ENCODE measurements at places on chromosomes 6 and 20.
A peak's percentile ranks its signal among the peaks of the same experiment; 100 is the strongest.

GRCh38 chr6:56019973-56020372 lies 144.6 kb upstream of the BMP5 start:
- DNase-seq, result no peak
- no peaks in the 10 kb centered on the region for H3K36me3 ChIP-seq
- no peaks in the 10 kb centered on the region for H3K4me1 ChIP-seq
- no peak overlapping the region for H3K4me3 ChIP-seq
- no peak overlapping the region for H3K27ac ChIP-seq
- no peaks in the 10 kb centered on the region for H3K27me3 ChIP-seq

- no peaks in the 10 kb centered on the region for H3K27me3 ChIP-seq
- DNase-seq, result no peak
- H3K27ac ChIP-seq, result no peak overlapping the region
- H3K36me3 ChIP-seq, result no peaks in the 10 kb centered on the region
- no peaks in the 10 kb centered on the region for H3K4me1 ChIP-seq
- H3K4me3 ChIP-seq, result no peak overlapping the region
Measured at GRCh38 chr6:23302514-23302913, 733.1 kb downstream of the HDGFL1 start.

DNA sequence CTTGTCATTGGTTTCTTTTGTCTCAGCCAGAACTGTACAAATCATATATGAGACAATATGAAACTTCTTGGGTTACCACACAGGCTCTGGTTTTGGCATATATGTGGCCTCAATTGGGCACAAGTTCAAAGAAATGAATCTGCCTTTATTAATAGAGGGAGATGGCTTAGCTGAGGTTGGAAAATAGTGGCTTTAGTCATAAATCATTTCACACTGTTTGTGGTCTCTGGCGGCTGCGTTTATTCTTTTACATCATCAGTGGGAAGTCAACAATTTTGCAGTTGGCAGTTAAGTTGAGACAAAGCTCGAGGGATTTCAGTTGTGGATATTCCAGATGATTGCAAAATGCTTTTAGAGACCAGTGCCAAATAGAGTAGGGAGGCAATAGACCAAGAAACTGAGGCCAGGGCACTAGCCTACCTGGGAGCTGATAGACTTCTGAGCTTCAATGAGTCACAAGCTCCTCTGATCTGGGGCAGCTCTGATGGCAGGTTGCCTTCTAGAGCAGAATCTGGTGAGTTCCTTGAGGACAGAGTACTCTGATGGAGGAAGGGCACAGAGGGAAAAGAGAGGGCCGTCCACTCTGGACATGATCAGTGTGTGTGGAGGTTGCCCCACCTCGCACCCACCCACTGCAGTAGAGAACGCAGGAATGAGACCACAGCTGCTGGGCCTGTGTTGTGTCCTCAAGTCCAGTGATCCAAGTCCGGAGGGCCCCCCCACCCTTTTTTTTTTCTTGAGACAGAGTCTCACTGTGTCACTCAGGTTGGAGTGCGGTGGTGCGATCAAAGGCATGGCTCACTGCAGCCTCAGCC lies 73.5 kb downstream of the ARMC2 start:
- H3K27ac ChIP-seq, result peak overlapping the region; percentile 72
- H3K4me3 ChIP-seq, result no peak overlapping the region
- H3K36me3 ChIP-seq, result no peaks in the 10 kb centered on the region
- DNase-seq, result peak; percentile 33
- peaks cover 18% of the 10 kb centered on the region for H3K4me1 ChIP-seq

- peak; percentile 35 for DNase-seq
- H3K4me3 ChIP-seq, result no peak overlapping the region
- no peaks in the 10 kb centered on the region for H3K36me3 ChIP-seq
- peaks cover 7% of the 10 kb centered on the region for H3K27me3 ChIP-seq
- no peaks in the 10 kb centered on the region for H3K4me1 ChIP-seq
- no peak overlapping the region for H3K27ac ChIP-seq
Measured at GRCh38 chr6:169984181-169985120, 233.0 kb downstream of the ERMARD start.

DNA sequence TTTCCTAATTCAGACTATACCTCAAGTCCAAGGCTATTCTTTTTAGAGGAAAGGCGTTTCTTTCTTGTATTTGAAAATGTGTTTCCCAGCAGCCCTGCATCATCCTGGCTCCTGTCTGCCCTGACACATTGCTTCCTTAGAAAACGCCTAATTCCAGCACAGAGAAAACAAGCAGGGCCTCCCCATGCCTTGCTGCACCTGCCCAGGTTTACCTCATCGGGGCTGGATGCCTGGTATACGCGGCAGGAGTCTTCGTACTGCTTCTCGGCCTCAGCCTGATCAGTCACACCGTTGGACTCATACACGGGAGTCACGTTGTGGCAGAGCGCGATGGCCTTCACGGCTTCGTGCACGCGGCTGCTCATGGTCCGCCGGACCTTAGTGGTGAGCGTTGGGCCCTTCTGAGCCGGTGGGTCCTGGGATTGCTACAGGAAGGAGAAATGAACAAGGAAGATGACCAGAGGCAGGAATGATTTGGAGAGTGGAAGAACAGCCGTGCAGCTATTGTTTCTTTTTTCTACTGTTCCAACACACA lies 111.4 kb downstream of the ATP9A start:
- peaks cover 4% of the 10 kb centered on the region for H3K4me1 ChIP-seq
- H3K36me3 ChIP-seq, result peaks cover 12% of the 10 kb centered on the region
- no peaks in the 10 kb centered on the region for H3K27me3 ChIP-seq

DNA sequence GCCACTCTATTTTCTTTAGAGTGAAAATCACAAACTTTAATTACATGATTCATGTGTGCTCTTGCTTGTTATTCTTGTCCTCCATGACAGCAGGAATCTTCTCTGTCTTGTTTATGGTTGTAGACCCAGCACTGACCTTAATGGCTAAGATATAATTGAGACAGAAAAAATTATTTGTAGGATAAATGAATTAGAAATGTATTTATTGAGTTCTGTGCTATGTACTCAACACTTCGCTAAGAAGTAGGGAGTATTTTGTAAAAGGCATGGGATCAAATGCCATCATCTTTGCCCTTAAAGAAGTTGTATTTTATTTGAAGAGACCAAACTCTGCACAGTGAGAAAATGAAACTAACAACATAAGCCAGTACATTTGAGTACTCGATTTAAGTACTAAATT lies 71.2 kb downstream of the CBLN4 start:
- no peaks in the 10 kb centered on the region for H3K4me1 ChIP-seq
- no peaks in the 10 kb centered on the region for H3K36me3 ChIP-seq
- no peak for DNase-seq
- no peak overlapping the region for H3K4me3 ChIP-seq
- H3K27me3 ChIP-seq, result no peaks in the 10 kb centered on the region

DNA sequence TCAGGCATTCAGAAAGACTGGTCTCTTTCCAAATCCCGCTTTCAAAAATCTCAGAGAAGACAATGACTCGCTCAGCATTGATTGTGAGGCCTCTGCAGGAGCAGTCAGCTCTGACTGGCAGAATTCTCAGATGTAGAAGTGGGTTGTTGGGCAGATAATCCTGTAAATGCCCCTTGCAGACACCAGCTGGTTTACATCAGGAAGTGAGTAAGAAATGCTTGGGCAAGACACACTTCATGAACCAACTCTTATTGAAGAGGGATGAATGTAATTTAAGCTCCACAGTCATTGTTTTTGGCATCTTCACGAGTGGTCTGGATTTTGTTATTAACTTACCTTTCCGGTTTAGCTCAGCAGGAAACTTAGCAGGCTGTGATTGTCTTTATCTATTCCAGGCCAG lies 166.6 kb downstream of the PLCB4 start:
- no peak overlapping the region for H3K4me3 ChIP-seq
- H3K36me3 ChIP-seq, result no peaks in the 10 kb centered on the region

GRCh38 chr6:27141529-27142015 lies 105.9 kb upstream of the PRSS16 start:
- H3K36me3 ChIP-seq, result no peaks in the 10 kb centered on the region
- H3K4me3 ChIP-seq, result no peak overlapping the region
- no peaks in the 10 kb centered on the region for H3K4me1 ChIP-seq
- H3K27me3 ChIP-seq, result peaks cover 17% of the 10 kb centered on the region
- DNase-seq, result no peak

GRCh38 chr6:53654745-53655240 lies 10.8 kb downstream of the KLHL31 start:
- H3K4me3 ChIP-seq, result no peak overlapping the region
- DNase-seq, result no peak
- no peaks in the 10 kb centered on the region for H3K36me3 ChIP-seq
- peaks cover 78% of the 10 kb centered on the region for H3K4me1 ChIP-seq
- peak overlapping the region; percentile 79 for H3K27ac ChIP-seq

- no peak for DNase-seq
- no peaks in the 10 kb centered on the region for H3K4me1 ChIP-seq
- no peaks in the 10 kb centered on the region for H3K36me3 ChIP-seq
- no peak overlapping the region for H3K27ac ChIP-seq
Measured at GRCh38 chr20:58099291-58099935, 129.0 kb downstream of the ANKRD60 start.

- H3K27ac ChIP-seq, result no peak overlapping the region
- no peak overlapping the region for H3K4me3 ChIP-seq
- peaks cover 10% of the 10 kb centered on the region for H3K4me1 ChIP-seq
- no peaks in the 10 kb centered on the region for H3K36me3 ChIP-seq
- H3K27me3 ChIP-seq, result no peaks in the 10 kb centered on the region
- DNase-seq, result no peak
Measured at GRCh38 chr6:161394437-161394836, 120.6 kb upstream of the AGPAT4 start.

- no peaks in the 10 kb centered on the region for H3K36me3 ChIP-seq
- H3K27me3 ChIP-seq, result no peaks in the 10 kb centered on the region
- H3K4me3 ChIP-seq, result no peak overlapping the region
- DNase-seq, result no peak
- no peak overlapping the region for H3K27ac ChIP-seq
- H3K4me1 ChIP-seq, result no peaks in the 10 kb centered on the region
Measured at GRCh38 chr6:39169448-39170344, 54.7 kb upstream of the SAYSD1 start.

DNA sequence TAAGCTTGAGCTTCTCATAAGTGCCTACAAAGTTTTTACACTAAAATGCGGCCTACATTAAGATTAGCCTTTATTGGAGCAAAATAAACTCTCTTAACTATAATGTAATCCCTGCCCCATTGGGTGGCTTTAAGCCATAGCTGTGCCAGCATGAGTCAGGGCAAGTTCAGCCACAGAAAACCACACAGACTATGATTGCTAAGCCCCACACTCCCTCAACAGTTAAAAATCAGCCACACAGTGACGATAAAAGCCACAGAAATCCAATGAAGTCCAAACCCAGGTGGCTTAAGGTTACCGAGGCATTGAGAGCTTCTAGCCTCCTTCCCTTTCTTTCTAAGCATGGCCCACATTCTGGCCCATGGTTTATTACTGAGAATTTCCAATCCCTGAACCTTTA lies 61.6 kb downstream of the GRM1 start:
- H3K4me1 ChIP-seq, result no peaks in the 10 kb centered on the region
- no peaks in the 10 kb centered on the region for H3K36me3 ChIP-seq
- H3K27ac ChIP-seq, result no peak overlapping the region
- no peak for DNase-seq
- no peaks in the 10 kb centered on the region for H3K27me3 ChIP-seq
- no peak overlapping the region for H3K4me3 ChIP-seq

DNA sequence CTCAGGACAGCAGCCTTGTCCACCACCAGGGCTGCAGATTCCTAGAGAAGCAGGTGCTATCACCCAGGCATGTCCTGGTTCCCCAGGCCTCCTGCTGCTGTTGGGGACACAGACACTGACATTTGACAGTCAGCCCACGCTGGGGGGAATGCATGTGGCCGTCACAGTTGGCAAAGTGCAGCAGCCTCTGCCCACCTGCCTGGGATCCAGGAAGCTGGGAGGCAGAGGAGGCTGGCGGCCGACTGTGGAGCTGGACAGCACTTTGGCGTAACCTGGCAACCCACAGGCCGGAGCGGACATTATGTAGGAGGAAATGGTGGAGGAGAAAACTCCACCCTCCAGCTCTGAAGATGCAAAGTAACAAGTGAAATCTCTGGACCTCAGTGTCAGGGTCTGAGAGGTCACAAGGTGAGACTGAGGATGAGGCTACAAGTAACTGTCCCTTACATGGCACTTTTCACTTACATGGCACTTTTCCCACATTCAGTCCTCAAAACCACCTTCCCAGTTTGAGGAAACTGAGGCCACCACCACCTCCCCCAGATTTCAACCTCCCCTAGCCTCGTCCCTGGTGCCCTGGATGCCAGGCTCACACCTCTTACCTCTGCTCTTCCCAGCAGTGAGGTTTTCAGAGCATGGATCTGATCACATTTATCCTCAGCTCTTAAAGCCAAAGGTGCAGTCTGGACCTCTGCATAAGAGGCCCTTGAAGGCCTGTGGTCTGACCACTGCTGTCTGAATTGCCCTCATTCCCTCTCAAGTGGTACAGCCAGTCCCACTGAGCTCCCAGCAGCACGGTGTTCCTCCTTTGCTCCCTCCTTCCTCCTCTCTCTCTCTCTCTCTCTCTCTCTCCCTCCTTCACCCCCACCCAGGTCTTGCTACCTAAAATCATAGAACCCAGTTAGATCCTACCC lies 8.7 kb downstream of the MAP1LC3A start:
- no peaks in the 10 kb centered on the region for H3K27me3 ChIP-seq
- DNase-seq, result no peak
- H3K4me3 ChIP-seq, result no peak overlapping the region
- no peaks in the 10 kb centered on the region for H3K36me3 ChIP-seq
- H3K27ac ChIP-seq, result no peak overlapping the region
- no peaks in the 10 kb centered on the region for H3K4me1 ChIP-seq

DNA sequence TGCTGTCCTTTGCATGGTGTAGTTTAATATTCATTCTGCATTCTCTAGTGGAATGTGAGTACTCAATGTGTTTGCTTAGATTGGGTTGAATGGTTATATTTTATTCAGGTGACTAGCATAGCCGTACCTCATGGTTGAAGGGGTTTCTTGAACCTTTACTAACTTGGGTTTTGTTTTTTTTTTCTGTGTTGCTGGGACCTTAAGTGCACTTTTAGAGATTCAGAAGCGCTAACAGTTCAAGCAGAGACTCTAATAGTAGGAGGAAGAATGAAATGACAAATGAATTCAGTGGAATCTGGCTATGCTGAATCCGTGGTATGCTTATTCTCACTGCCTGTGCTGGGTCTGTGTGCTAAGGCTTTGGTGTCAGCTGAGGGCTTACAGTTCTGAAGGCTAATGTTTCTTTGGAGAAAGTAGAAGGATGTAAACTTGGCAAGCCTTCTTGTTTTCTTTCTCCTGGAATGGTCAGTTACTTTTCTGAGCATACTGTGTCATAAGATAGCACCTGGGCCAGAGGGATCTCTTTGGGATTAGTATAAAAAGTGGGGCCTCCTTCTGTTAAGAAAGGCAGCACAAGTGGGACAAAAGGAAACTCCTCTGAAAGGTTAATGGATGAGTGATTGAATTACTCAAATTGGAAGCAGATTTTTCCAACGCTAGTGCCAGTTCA lies 28.7 kb downstream of the RNF144B start:
- DNase-seq, result no peak
- H3K4me3 ChIP-seq, result peak overlapping the region; percentile 44
- H3K4me1 ChIP-seq, result peaks cover 73% of the 10 kb centered on the region
- H3K36me3 ChIP-seq, result no peaks in the 10 kb centered on the region
- H3K27me3 ChIP-seq, result no peaks in the 10 kb centered on the region

GRCh38 chr6:168311410-168312124 lies 8.0 kb downstream of the DACT2 start:
- no peaks in the 10 kb centered on the region for H3K4me1 ChIP-seq
- no peak overlapping the region for H3K27ac ChIP-seq
- no peak overlapping the region for H3K4me3 ChIP-seq
- peaks cover 4% of the 10 kb centered on the region for H3K27me3 ChIP-seq
- no peaks in the 10 kb centered on the region for H3K36me3 ChIP-seq

- no peak within 1 kb of the TSS for H3K27ac ChIP-seq
- no peaks in the 10 kb centered on the region for H3K36me3 ChIP-seq
- no peaks in the 10 kb centered on the region for H3K4me1 ChIP-seq
- peak within 1 kb of the TSS; percentile 34 for H3K4me3 ChIP-seq
- H3K27me3 ChIP-seq, result peaks cover 3% of the 10 kb centered on the region
Measured at GRCh38 chr20:768426-768978, at the start of gene SLC52A3. SLC52A3 (minus strand) TSS chr20:768500; CDS start chr20:765774, 2,726 bp downstream.

- no peak overlapping the region for H3K27ac ChIP-seq
- no peaks in the 10 kb centered on the region for H3K27me3 ChIP-seq
- DNase-seq, result no peak
- no peaks in the 10 kb centered on the region for H3K4me1 ChIP-seq
- no peak overlapping the region for H3K4me3 ChIP-seq
Measured at GRCh38 chr6:120214088-120214499, 864.5 kb upstream of the MAN1A1 start.

Measured in psoas muscle (tissue), 8 donors.